ENCODE measurements at places on chromosomes 2 and 18.
A peak's percentile ranks its signal among the peaks of the same experiment; 100 is the strongest.

GRCh38 chr2:20008703-20009102 lies 3.8 kb downstream of the MATN3 start:
- DNase-seq: no peak

- no peak for DNase-seq
Observed at GRCh38 chr2:86790134-86790675, 508 bp downstream of the CD8A start.

DNA sequence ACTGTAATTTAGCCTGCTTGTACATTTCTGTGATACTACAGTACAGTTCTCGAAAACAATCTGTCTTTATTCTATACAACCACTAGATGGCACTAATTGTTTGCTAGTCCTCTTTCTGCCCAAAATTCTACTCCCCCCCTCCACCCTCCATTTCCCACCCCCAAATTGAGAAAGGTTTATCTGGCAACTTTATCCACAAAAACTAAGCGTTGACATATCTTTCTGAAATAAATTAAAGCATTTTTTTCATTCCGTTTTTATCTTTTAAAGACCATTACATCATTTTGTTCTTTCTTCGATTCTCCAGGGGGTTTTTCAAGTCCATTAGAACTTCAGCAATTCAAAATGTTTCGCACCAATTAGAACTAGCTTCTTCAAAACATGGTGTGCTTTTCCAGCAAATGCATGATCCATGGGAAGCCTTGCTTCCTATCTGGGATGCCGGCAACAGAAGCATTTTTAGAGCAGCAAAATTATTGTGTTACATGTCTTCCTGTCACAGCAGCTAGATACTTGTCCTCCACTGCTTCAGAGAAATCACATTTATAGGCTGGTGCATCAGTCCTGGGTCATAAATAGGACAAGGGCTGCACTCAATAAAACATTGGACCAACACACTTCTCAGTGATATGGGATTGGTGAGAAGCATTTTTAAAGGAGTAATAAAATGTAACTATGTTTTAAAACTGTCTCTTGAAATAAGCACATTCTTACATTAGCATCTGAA lies 241.3 kb downstream of the PAX3 start:
- no peak for DNase-seq

DNA sequence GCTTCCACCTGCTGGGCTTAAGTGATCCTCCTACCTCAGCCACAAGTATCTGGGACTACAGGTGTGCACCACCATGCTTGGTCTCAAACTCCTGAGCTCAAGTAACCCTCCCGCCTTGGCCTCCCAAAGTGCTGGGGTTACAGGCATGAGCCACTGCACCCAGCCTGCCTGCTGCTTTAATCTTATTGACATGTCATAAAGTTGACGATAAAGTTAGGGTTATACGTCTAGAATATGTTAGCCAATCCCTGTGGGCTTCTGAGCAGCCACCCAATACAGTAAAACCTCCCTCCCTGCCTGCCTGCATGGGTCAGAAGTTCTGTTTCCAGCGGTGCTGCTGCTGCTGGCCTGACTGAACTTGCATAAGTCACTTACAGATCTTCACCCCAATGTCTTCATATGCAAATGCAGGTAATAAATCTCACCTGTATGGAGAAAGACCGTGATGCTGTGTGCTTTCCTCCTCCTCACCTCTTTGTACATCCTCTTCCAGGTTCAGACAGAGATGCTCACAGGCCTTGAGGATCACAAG lies 30.1 kb downstream of the TGIF1 start:
- DNase-seq: no peak

DNA sequence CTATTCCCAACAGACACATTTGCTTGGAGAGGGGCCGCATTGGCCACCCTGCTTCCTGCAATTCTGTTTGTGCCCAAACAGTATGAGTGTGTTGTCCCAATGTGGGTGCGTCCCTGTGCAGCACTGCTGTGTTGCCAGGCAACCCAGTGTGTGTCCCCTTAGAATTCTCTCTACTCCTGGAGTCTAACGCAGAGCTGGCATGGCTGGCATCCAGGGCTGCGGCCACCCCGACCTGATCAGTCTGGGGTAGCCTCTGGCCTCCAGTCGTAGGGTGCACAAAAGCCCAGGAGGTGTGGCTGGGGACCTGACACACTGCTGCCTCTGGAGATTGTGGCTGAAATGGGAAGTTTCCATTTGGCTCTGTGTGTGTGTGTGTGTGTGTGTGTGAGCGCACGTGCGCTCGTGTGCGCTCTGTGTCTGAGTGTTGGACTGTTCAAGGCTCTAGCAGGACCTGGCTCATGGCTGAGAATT lies 48.0 kb downstream of the TEX44 start:
- no peak for DNase-seq

DNA sequence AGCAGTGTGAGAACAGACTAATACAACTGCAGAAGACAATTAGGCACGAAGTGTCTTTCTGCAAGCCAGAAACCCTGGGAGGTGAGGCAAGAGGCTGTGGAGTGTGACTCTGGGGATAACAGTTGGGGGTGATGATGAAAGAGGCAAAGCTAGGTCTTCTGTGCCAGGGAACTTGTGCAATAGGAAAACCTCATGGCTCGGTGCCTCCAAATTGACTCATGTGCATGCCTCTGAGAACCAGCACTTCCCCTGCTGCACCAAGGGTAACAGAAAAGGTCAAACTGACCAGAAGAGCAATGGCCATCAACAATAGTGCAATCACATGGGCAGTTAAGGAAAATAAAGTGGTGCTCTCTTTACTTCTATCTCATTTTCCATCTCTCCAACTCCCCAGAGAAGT lies 136.4 kb downstream of the SCG2 start:
- DNase-seq: no peak

DNA sequence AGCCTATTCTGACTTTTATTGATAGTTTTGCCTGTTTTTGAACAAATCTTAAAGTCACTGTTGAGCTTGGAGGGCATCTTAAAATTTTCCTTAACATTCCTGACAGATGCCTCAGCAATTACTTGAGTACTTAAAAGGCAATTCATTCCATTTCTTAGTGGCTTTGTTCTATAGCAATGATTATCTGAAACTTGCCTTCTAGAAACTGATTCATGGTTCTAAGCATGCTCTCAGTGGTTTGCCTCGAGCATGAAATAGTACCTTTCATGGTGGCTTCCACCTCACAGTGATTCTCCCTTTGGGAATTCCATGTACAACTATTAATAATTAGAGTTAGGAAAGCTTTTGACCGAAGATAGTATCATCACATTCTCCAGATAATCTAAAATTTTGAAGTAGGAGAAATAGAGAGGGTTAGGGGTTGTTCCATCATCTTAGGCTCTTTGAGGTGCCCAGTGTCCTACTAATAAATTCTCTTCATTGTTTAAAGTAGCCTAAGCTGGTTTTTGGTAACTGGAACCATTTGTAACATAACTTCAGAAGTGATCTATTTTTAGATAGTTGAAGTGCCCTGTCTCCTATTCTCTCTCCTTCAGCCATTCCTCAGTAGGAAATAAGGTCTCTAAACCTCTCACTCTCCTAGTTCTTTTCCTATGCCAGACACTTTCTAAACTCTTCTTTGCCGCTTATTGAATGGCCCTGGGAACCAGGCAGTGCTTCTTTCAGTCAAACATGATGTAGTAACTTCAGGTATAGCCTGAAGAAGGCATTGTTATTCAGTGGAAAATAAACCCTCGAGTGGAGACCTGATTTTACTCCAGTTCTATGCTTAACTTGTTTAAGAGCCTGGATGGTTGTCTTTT lies 156.1 kb downstream of the HAUS1 start:
- DNase-seq: no peak

GRCh38 chr18:12406371-12407111 lies 1.2 kb upstream of the PRELID3A start:
- no peak for DNase-seq

- DNase-seq: no peak
Observed at GRCh38 chr2:60158262-60158661, 395.2 kb downstream of the BCL11A start.

GRCh38 chr2:28750316-28751251 lies 1.0 kb upstream of the PPP1CB start:
- DNase-seq: no peak

GRCh38 chr2:44053456-44053855 lies 57.7 kb upstream of the LRPPRC start:
- DNase-seq: no peak

DNA sequence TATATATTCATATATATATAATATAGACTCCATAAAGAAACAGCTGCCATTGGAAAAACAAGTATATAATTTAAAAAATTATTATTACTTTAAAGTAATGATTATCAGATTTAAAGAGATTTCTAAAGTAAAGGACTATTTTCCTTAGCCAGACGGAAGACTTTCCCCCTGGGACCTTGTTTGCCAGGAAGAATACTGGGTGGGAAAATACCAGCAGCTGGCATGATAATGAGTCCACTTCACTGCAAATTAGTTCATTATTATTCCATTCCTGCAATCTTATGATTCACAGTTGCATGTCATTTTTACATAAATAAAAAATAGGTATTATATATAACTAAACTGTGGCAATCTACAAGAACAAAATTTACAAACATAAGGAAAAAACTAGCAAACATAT lies 339.8 kb upstream of the CDH7 start:
- no peak for DNase-seq

GRCh38 chr2:163345795-163346573 lies 389.8 kb downstream of the FIGN start:
- peak; percentile 38 for DNase-seq

- no peak for DNase-seq
Observed at GRCh38 chr2:44651974-44652373, 289.5 kb upstream of the SIX3 start.

GRCh38 chr2:62313449-62314227 lies 117.7 kb downstream of the B3GNT2 start:
- no peak for DNase-seq

DNA sequence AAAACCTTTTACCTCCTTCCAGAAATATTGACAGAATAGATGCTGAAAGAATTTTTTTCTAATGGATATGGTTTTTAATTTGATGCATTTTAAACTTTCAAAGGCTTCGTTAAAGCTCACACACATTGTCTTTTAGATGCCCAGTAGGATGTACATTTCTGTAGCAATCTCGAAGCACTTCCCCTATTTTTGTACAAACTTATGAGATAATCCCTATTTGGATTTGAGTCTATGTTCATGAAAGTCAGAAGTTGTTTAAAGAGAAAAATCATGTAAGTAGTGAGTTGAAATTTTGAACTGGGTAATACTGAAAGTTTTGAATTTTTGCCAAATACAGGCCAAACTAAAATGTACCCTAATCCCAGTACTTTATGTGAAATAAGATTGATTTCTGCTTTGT lies 38.1 kb upstream of the MMADHC start:
- no peak for DNase-seq

DNA sequence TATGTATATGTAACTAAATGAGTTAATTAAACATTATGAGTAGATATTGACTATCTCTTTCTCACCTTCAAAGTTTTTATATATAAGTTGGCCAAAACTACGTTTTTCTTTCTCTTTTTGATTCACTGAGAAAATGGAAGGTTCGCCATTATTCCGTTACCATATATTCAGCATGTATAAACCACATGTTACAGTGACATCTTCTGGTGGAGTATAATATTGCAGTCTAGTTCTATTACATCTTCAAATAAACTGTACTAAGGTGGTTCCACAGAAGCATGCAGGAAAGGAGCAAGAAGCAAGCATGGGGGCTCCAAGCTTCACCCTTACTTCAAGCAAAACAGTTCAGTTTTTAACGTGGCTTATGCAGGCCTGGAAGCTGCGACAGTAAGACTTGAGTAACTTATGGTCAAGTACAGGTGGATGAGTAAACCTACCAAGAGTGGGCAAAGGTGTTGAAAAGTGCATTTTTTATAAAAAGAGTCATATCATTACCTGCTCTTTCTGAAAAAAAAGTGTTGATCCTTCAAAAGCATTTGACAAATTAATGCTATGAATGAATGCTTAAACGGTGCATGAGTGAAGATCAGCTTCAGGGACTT lies 129.8 kb upstream of the RAB6C start:
- peak; percentile 35 for DNase-seq

DNA sequence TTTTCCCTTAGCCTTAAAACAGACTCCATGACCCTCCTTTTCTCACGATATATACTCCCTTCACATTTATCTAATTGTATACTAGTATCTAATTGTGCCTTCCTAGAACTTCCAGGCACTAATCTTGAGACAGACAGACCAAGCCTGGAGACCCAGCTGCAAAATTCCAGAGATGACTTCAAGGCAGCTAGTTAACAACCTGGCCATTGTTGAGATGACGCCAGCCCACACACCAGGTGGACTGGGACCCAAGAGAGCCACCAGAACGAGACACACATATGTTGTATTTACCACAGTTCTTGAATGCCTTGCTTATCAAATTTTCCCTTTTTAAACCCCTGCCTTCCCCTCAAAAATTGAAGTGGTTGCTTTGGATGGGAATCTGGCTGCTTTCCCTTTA lies 48.9 kb upstream of the SELENOI start:
- no peak for DNase-seq

DNA sequence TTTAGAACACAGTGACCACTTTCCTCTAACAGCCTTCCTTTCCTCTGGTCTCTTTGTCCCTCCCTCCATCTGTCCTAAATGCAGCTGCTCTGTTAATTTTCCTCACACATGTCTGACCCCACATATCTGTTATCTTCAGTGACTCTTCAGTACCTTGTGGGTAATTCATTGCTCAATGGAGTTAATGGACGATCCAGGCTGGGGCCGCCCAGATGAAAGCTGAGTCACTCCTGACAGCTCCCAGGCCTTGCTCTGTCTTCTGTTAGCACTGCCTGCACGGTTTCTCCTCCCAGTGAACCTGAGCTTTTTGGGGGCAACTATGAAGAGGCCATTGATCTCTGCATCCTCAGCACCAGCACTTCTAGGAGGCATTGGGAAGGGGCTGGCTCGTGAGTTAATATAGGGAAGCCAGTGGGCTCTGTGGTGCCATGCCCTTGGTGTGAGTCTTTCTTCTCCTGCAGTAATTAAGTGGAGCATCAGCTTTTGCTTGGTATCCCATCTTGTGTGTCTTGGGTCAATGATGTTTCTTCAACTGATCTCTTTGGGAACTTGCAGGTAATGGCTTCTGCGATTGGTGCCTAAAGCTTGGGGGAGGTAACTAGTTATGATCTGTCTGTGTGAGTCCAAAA lies 67.3 kb downstream of the SNORC start:
- no peak for DNase-seq

GRCh38 chr2:30561349-30561748 lies 114.3 kb downstream of the LCLAT1 start:
- DNase-seq: no peak

- DNase-seq: no peak
Observed at GRCh38 chr2:216620786-216621185, 12.4 kb upstream of the IGFBP2 start.

GRCh38 chr18:44840058-44840790 lies 159.5 kb downstream of the SETBP1 start:
- no peak for DNase-seq
